ENCODE measurements at places on chromosomes 1 and 21. TPM values are rescaled to one million over a fixed set of nuclear protein-coding genes. Genes with fewer than 3 reads are reported as not detected.

GRCh38 chr1:26752519-26752918 lies 35.2 kb upstream of the PIGV start:
- no peak for DNase-seq

GRCh38 chr1:55635856-55636255 lies 420.7 kb upstream of the USP24 start:
- no peak for DNase-seq

DNA sequence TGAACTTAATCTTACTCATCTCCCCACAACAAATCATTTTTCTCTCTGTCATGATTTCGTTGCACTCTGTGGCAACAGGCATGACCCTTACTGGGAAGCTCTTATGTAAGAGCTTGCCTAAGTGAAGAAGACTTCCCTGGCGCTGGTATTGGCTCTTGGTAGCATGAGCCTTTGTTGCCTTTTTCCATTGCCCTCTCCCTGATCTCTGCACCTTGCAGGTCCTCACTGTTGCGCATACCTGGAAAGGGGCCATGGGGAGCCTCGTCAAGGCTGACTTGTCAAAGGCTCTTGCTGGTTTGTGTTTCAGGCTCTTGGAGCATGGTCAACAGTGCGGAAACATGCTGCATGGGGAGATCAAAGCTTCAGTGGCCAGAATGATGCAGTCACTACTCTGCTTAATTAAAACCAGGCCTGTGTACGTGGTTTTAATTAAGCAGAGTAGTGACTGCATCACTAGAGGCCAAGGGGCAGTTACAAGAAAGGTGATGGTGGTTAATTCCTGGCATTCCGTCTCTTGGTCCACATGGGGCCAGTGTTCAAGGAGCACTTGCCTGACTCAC lies 141.3 kb downstream of the SPATA46 start:
- DNase-seq, result no peak

GRCh38 chr1:170306948-170307347 lies 161.2 kb downstream of the NTMT2 start:
- no peak for DNase-seq

- DNase-seq, result peak; percentile 29
These were observed 53.5 kb downstream of the CHD5 start for GRCh38 chr1:6126521-6127067.

- DNase-seq, result peak; percentile 60
These were observed 9.3 kb downstream of the ARL8A start for GRCh38 chr1:202135221-202135721.

GRCh38 chr1:96722161-96722922 lies 758 bp downstream of the PTBP2 start:
- DNase-seq, result peak; percentile 68

- DNase-seq, result peak; percentile 65
These were observed 13.4 kb upstream of the PIAS3 start for GRCh38 chr1:145871994-145872924.

GRCh38 chr1:231931146-231931545 lies 304.6 kb downstream of the DISC1 start:
- DNase-seq, result no peak

- DNase-seq, result peak; percentile 79
These were observed 153.2 kb downstream of the PRDM16 start for GRCh38 chr1:3222042-3222692.

- peak; percentile 31 for DNase-seq
These were observed 15.6 kb upstream of the C1orf174 start for GRCh38 chr1:3915551-3916121.

- DNase-seq, result no peak
These were observed 10.7 kb downstream of the ADAMTS5 start for GRCh38 chr21:26956216-26956615.

DNA sequence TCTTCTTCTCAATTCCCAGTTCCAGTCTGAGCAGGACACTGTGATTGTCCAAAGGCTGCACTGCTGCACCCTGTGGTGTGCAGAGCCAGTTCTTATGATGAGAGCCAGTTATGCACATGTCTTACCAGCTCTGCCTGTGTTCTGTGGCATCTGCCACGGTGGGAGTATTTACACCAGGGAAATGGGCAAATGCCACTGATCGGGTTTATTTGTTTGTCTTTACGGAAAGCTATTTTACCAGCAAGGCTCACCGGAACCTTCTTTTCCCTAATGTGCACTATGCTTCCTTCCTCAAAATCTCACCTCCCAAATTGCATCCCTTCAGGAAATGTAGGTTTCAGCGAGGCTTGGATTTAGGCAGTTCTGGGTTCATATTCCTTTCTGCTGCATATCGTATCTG lies 49.0 kb downstream of the EVA1C start:
- DNase-seq, result no peak

DNA sequence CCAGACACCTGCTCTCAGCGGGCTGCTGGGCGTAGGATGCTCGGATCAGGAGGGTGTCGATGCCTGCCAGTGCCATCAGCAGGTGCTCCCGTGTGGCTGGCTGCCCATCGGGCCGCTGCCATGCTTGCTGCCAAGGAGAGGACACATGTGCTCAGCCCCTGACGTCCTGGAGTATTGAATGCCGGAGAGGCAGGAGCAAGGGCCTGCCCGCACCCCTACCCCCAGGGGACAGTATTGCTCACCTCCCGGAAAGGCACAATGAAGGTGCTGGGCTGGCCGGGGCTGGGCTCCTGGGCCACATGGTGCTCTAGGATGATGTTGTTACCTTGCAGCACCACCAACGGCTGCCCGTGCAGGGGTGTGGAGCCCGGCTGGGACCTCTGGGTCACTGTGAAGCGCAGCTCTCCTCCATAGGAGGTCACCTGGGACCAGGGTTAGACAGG lies 61.5 kb downstream of the HSPG2 start:
- no peak for DNase-seq

DNA sequence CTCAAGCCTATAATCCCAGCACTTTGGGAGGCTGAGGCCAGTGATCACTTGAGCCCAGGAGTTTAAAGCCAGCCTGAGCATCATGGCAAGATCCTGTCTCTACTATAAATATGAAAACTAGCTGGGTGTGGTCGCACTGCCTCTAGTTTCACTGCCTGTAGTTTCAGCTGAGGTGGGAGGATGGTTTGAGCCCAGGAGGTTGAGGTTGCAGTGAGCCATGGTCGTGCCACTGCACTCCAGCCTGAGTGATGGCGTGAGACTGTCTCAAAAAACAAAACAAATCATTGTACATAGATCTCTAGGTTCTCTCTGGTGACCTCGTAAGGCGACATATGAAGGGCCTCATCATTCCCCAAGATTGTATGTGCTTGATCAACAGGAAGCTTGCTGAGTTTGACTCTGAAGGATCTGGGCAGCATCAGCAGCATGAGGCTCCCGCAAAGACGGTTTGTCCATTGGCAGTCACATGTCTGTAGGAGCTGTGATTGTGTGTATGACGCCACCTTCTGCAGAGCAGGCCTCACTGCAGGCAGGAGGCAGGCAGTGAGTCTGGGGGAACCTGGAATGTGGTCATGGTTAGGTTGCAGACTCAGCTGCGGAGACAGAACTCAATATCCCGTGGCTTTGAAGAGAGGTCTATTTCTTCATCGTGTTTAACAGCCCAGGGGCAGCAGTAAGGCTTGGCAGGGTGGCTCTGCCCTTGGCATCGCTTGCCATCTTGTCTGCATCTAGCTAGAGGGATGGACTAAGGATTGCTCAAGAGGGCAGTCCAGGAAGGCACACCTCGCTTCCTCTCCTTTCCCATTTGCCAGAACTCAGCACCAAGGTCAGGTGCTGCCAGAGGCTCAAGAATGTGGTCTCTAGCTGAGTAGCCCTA lies 14.0 kb downstream of the ATP5PO start:
- no peak for DNase-seq

DNA sequence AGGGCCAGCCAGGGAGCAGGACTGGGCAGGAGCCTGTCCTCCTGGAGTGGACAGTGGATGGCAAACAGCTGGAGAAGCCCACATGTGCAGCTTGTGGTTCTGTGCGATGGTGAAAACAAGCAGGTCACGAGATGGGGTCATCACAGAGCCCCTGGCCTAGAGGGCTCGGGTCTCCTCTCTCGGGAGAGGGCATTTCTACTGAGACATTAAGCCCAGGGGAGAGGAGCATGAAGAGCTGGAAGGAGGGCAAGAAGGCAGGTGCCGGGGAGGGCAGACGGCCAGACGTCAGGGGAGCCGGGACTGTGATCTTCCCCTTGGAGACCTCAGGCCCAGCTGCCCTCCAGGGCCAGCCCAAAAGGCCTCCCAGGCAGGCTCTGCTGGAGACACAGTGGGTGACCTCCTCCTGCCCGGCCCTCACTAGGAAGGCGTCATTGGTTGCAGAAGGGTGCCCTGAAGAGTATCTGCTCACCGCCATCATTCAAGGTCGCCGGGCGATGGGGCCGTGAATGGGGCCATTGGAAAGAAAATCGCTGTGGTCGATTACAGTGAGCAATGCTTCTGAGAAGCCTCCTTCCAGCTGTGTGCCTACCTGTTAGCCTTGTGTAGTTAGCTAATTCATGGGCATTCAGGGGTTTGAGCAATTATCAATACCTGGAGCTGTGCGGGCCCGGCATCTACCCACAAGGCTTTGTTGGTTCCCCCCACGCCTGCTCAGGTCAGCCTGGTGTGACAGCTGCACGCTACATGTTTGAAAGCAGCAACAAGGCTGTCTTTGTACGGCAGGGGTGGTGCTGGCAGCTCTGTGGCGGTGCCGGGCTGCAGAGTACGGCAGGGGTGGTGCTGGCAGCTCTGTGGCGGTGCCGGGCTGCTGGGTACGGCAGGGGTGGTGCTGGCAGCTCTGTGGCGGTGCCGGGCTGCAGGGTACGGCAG lies 72.3 kb upstream of the ACTRT2 start:
- peak; percentile 30 for DNase-seq

GRCh38 chr1:61981870-61982660 lies 212.6 kb upstream of the L1TD1 start:
- no peak for DNase-seq

DNA sequence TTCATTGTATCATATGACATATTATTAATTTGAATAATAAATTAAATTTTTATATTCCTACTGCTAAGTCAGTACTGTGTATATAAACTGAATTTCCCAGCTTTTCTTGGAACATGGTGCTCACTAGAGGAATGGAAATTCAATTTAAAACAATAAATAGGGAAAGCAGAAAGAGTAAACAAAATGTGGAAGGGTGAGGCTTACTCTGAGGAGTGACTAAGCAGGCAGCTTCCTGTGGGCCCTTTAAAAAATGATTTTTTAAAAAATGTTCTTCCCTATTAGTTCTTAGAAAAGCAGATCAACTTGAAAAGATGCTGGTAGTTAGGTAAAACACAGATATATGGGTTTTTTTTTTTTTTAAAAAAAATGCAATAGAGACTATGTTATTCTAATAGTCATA lies 49.5 kb upstream of the S1PR1 start:
- no peak for DNase-seq

DNA sequence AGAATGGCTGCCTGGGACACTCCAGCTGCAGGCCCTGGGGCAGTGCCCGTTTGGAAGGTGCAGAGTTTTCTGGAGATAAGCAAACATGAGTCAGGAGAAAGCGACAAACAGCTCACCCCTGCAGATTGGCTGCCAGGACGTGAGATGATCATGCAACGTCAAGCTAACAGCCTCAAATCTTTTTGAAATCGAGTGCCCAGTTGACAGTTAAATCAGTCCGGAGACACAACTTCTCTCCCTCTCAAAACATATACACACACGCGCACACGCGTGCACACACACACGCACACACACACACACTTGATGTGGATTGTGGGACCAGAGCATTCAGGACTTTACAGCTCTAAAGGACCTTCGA lies 49.4 kb downstream of the TENT5C start:
- DNase-seq, result no peak

- DNase-seq, result no peak
These were observed 162.2 kb downstream of the PLXNA2 start for GRCh38 chr1:208081972-208082371.

DNA sequence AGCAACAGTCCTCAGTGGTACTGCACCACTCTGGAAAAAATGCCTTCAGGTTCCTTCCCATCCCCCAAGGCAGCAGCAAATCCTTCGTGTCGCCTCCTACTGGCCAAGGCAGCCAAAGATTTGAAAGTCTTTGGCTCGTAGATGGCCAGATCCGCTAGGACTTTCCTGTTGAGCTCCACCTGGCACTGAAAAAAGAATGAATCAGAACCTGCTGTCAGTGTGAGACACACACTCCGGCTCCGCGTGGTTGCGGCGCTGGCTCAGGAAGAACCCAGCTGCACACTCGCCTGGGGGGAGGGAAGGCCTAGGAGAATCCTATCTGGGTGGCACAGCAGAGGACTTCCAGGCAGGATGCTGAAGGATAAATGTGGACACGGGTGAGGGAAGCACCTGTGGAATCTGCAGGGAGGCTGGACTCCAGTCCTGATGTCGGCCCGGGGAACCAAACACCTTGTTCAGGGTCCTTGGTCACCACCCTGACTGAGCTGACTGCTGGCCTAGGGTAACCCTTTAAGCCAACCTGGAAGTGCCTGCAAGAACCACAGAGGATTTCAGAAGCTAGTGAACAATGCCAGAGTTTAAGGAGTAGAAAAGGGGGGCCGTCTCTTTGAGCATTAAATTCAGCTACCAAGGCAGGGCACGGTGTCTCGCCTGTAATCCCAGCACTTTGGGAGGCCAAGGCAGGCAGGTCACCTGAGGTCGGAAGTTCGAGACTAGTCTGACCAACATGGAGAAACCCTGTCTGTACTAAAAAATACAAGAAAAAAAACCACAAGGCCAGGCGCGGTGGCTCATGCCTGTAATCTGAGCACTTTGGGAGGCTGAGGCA lies 3.2 kb upstream of the CCNL2 start:
- no peak for DNase-seq

GRCh38 chr1:1421147-1421906 lies at the start of gene ANKRD65:
TSS of gene ANKRD65 (minus strand) at chr1:1421276. CDS start at chr1:1421005, 271 bp downstream.
- peak; percentile 80 for DNase-seq

DNA sequence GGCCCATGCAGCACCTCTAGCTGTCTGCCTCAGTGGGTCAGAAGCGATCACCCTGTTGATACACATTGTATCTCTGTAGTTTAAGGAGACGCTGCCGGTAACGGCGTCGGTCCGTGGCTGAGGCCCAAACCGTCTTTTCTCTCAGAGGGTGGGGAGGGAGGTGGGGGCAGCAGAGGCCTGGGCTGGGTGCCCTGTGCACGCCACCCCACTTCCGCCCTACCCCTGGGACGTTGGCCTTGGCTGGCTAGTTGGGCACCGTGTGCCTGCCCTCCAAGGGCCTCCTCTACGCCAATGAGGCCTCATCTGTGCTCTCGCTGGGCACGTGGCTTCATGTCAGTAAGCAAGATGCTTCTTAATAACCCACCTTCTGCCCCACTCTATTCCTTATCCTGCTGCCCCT lies 9.4 kb downstream of the ZC3H12A start:
- DNase-seq, result no peak

The MASP2 gene
- not detected for total RNA-seq

The TFF2 gene
- total RNA-seq, result not detected

The TCP10L gene
- 0.71 TPM for total RNA-seq

The SYT14 gene
- total RNA-seq, result not detected

The NTMT2 gene
- not detected for total RNA-seq

The F13B gene
- not detected for total RNA-seq

The NCF2 gene
- total RNA-seq, result 211 TPM

The EDN2 gene
- 2.1 TPM for total RNA-seq

The KCNN3 gene
- total RNA-seq, result 4.4 TPM

The AIRE gene
- not detected for total RNA-seq

The ADAM30 gene
- not detected for total RNA-seq

The KLF17 gene
- total RNA-seq, result 0.47 TPM

The ATP1A4 gene
- total RNA-seq, result 1.1 TPM

Data from lower lobe of right lung (tissue), 2 donors.